ENCODE measurements at places on chromosomes 16 and 17.

DNA sequence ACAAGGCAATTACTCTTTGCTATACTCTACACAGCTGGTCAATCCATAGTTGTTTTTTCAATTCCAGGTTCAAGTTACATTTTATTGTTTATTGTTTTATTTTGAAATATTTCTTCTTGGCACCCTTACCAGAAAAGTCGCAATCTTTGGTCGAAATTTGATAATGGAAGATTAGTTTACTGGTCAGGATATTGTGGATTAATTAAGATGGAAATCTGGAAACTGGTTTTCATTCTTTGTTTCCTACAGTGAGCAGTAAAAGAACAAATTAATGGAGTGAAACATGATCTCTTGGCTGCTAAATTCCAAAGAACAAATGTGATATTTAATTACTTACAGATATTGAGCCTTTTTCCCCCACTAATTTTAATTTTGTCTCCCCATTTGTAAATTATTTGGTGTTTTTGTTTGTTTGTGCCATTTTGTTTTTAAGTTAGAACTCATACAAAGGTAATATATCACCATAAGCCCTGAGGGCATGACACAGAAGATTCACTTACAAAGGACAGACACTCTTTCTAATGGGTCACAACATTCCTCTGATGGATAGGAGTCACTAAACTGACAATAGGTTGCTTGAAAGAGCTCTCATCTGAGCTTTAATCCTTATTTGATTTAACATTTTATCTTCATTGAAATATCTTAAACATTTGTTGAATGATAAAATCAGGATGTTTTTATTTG is 700.2 kb downstream of the KCNJ2 start:
- DNase-seq = no peak

DNA sequence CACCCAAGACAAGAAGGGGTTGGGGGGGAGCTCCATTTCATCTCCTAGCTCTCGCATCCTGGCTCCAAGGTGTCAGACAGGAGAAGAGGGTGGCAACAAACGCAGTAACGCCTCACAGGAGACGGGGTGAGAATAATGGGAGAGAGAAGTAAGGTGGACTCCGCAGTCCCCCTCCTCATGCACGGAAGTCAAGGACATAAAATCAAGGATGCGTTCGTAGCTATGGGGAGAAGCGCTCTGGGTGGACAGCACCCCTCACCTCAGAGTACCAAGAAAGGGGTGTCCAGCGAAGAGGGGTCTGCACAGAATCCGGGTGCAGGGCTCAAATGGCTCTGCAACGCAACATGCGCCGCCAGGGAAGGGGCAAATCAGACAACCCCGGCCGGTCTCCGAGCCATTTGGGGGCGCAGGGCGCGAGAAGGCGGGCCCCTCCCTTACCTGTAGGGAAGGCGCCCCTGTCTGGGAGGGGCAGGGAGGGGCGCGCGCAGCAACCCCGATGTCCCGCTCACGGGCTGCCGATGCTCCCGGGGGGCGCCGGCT is 555 bp downstream of the HDAC5 start:
- no peak for DNase-seq

DNA sequence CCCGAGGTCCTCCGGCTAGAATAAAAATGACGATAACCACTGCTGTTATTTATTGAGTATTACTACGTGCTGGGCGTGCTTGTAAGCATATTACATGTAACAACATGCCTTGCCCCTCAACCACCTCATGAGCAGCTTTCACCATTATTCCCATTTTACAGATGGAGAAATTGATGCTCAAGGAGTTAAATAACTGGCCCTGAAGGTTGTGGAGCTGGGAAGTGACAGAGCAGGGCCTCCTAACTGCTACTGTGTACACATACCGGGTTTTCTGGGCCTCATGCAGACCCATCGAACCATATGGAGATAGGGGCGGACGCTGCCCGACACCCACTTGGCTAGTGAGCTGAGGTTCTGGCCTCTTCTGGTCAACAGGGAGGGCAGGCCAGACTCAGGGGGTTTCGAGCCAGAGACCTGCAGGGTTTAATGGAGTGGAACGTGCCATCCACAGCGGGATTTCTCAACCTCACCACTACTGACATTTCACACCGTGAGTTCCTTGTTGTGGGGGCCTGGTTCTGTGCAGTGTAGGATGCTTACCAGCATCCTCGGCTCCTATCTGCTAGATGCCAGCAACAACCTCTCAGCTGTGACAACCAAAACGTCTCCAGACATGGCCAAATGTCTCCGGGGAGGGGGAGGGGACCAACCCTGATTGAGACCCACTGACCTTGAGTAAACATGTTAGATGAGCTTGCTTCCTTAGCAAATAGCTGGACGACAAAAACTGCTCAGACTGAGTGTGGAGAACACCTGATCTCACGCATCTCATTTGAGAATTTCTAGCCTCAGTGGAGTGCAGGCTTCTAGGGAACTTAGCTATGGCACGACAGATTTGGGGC is 432.0 kb downstream of the SLC39A11 start:
- DNase-seq = no peak

DNA sequence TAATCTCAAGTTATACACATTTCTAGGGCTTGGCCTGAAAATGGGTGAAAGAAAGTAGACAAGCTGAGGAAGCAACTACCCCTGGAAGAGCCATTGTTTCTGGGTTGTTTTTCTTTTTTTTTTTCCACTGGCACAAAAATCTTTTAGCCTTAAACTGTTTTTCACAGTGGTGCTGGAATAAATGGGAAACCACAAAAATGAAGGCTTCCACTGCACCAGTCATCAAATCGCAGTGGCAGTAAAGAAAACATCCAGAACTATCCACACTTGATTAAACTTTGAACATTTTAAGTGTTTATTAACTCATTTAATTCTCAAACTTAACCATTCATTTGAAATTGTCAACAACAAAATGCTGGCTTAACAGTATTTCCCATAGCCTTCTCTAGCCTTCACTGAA is 14.3 kb downstream of the CMTM4 start:
- DNase-seq = no peak

DNA sequence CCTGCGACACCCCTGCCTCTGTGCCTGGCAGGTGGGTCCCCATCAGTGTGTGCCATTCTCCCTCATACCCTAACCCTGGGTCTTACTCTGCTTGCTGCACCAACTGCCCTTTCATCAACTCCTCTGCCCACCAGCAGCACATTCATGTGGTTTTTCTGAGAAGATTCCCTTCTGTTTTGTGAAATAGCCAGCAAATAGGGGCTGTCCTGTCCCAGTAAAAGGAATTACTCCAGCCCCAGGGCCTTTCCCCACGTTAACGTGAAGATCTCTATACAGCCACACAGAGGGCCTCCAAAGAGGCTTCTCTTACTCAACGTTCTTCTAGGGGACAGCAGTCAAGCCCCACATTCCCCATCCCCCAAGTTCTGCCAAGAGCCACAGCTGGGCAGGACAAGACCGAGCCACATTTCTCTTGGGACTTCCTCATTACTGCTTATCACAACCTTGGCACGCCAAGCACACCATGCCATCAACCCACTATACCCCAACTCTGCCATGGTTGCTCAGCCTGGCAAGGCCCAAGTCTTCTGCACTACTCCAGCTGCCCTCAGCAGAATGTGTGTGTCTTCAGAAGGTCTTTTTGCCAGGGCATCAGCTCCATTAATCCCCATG is 18.7 kb upstream of the CCL2 start:
- no peak for DNase-seq

DNA sequence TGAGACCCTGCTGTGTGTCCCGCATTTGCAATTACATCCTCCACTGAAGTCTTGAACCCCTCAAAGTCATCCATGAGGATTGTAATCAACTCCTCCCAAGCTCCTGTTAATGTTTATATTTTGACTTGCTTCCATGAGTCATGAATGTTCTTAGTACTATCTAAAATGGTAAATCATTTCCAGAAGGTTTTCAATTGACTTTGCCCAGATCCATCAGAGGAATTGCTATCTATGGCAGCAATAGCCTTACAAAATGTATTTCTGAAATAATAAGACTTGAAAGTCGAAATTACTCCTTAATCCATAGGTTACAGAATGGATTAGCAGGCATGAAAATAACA is 2.5 kb upstream of the C16orf87 start:
- DNase-seq = no peak

DNA sequence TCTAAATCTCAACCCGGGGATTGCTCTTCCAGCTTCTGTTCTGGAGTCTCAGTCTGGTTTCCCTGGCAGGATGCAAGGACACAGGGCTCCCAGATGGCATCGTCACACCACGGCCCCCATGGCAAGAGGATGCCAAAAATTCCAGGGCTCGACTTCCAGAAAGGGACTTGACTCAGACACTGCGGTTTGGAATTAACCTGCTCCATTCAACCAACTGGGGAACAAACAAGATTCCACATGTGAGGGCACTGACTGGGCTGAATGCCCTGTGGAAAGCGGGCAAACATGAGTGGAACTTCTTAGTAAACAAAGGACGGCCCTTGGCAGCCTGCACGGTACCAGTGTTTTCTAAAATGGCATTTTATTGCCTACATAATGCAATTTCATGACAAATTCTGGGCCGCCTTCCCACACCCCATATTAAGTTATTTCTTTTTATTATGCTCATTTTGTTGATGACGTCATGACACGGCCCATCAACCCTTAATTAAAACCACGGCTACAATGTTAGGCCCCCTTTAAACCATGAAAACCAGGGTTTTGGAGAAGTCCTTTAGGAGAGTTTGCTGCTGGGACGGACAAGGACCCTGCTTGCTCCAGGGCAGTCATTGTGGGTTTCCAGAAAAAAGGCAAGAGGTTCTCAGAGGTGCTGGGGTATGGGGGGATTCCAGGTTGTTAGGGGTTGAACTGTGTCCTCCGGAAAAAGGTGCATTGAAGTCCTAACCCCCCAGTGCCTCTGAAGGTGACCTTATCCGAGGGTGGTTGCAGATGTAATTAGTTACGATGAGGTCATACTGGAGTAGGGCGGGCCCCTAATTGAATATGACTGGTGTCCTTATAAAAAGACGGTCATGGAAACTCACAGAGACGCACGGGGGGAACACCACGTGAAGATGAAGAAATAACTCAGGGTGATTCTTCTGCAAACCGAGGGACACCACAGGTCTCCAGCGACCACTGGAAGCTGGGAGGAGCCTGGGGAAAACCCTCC is 205.6 kb downstream of the FOXL1 start:
- DNase-seq = no peak

DNA sequence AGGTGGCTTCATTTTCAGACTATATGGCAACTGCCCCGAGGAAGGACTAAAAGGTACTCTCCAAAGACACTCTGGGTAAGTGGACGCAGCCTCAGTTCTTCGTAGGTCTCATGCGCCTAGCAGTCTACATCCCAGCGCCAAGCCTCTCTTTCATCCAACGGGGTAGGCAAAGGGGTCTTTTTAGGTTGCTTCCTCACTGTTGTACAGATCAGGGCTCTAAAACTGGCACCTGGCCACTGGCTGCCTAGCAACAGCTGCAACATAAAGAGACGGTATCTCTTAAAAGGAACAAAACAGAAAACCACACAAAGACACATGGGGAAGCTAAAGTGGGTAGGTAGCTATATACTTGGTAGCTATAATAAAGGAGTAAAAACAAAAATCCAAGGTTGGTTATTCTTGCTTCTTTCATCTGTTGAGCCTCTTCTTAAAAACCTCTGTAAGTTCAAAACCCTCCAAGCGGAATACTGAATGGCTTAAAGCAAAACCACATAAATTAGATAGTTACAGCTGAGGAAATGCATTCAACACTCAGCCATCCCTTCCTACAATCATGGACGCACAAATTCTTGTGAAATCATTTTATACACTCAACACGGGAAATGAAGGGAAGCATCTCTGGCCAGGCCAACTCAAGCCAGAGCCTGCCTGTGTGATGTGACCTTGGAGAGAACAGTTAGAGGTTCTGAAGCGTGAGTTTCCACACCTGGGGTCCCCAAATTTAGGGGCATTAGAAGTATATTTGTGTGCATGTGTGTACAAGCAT is 22.7 kb downstream of the CYTH1 start:
- DNase-seq = peak; percentile 80

DNA sequence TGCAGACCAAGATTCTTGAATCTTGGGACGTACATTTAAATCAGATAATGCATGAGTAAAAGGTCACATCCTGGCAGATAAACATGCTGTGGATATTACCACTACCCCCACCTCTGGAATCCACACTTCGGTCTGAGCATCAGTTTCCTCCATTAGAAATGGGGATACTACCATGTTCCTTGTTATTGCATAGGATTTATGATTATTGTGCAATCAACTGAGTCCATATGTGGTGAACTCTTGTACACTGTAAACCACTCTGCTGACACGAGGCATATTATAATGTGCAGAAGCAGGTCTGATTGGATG is 108.7 kb downstream of the VAT1L start:
- DNase-seq = no peak

GRCh38 chr17:49908782-49909714 is 59.9 kb upstream of the DLX4 start:
- DNase-seq = no peak

DNA sequence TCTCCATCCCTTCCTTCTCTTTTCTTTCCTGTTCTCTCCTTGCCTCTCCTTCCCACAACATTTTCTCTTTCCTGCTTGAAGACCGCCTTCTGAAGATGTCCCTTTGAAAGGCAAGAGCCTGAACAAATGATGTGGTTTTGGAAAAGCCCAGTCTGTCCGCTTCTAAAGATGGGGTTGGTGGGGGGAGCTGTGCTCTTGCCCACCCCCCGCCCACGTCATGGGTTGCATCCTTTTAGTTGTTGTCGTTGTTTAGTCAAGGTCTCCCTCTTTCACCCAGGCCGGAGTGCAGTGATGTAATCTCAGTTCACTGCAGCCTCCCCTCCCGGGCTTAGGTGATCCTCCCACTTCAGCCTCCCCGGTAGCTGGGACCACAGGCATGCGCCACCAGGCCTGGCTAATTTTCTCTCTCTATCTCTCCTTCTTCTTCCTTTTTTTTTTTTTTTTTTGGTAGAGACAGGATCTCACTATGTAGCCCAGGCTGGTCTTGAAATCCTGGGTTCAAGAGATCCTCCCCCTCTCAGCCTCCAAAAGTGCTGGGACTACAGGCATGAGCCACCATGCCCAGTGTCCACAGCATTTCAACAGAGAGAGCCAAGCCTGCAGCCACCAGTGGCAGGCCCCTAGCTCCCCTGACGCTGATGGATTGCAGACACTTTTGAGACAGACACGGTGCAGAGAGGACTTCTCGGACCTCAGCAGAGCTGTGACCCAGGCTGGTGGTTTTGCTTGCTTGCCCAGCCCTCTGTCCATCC is 26.0 kb upstream of the CIBAR2 start:
- DNase-seq = no peak

DNA sequence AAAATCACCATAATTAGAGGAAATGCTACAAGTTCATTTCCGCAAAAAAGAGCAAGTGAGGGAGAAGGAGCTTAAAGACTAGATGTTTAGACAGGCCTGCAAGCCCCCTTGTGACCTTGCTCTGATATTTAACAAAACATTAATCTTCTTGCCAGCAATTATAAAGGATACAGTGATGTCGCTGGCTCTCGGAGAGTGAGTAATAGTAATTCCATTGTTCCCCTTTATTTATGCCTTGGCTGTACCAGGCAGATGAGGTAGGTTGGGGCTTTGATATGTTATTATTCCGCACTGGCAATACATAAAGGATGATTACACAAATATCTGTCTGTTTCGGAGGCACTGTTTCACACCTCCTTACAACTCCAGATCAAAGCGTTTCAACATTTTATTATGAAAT is 204.8 kb upstream of the SALL1 start:
- no peak for DNase-seq

Measured in left lung (tissue), 14 donors.